ENCODE measurements at places on chromosomes 3 and 15.

GRCh38 chr3:173936316-173936715, 538.8 kb downstream of the NLGN1 start:
- DNase-seq = no peak

- no peak for DNase-seq
Observed at GRCh38 chr3:32882603-32883025, 64.8 kb downstream of the TRIM71 start.

DNA sequence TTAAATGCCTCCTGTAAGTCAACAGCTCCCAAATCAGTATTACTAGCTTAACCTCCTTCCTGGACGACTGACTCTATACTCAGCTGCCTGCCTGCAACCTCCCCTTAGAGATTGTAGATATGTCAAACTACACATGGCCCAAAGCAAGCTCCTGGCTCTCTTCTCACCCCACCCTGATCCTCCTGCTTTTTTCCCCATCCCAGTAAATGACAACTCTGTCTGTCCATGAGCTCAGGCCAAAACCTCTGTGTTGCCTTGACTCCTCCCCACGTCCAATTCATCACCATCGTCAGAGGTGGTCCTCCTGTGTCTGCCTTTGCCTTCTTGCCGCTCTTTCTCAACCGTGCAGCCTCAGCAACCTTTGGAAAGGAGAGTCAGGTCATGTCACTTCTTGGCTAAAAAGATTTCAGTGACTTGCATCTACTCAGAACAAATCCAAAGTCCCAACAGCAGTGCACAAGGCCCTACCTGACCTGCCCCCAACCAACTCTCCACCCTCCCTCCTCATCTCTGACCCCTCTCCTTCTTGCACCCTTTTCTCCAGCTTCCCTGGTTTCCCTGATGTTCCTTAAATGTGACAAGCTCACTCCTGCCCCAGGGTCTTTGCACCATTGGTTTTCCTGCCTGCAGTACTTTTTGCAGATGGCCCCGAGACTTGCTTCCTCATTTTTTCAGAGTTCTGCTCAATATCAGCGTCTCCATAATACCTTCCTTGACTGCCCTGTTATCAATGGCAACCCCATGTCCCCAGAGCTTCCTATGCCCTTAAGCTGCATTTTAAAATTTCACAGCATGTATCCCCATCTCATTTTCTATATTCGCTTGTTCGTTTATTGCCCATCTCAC, 52.8 kb downstream of the LSM3 start:
- no peak for DNase-seq

GRCh38 chr3:19427422-19428149, 279.3 kb downstream of the KCNH8 start:
- no peak for DNase-seq

- peak; percentile 58 for DNase-seq
Observed at GRCh38 chr15:80549191-80549590, 145.0 kb downstream of the ARNT2 start.

DNA sequence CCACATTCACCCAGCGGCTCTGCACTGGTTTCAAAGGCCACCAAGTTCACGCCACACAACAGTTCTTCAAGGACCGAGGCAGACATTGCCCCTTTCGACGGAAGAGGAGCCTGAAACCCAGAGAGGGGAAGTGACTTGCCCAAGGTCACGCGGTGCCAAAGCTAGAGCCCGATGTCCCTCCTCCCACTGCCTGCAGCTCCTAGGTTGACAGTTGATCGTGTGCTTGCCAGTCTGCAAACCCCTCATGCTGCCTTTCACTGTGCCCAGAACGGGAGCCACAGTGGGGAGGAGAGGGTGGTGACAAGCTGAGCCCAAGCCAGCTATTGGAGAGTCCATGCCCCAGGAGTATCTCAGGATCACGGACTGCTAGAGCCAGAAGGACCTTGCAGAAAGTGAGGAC, 230.9 kb downstream of the XXYLT1 start:
- no peak for DNase-seq
